ENCODE measurements at places on chromosomes 4 and X.

- no peak for DNase-seq
These were observed 41.6 kb upstream of the ADRA2C start for GRCh38 chr4:3724319-3725231.

GRCh38 chrX:106954041-106954440 lies 33.8 kb downstream of the CLDN2 start:
- DNase-seq: no peak

GRCh38 chrX:121010218-121010617 lies 24.7 kb upstream of the CT47A1 start:
- DNase-seq: no peak

DNA sequence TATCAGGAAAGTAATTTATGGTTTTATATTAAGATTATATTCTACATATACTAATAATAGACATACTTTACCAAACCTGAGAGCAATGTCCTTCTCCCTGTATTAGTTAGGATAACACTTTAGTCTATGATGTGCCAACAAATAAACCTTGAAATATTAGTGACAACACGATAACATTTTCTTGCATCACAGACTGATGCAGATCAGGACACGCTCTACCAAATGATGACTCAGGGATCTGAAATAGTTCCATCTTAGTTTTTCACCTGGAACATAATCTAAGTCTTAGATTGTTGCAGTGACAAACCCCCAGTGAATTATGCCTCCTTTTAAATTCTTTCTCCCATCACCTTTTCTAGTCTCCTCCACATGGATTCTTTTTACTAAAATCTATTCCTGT lies 214.2 kb downstream of the CLCN4 start:
- DNase-seq: no peak

DNA sequence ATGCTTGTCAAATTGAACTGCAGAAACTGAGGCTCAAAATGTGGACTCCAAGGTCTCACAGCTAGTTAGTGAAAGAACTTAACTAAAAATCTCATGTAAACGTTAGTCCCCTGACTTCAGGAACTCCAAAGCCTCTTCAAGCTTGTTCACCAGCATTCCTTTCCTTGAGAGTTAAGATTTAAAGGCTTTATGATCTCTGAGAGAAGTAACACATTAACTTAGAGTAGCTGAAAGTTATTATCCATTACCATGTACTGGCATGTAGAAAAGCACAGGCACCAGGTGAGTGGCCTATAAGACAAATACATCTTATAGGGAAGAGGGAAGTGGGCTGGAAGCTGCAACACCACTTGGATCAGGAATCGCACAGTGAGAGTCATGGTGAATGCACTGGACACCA lies 15.3 kb downstream of the PARM1 start:
- no peak for DNase-seq

DNA sequence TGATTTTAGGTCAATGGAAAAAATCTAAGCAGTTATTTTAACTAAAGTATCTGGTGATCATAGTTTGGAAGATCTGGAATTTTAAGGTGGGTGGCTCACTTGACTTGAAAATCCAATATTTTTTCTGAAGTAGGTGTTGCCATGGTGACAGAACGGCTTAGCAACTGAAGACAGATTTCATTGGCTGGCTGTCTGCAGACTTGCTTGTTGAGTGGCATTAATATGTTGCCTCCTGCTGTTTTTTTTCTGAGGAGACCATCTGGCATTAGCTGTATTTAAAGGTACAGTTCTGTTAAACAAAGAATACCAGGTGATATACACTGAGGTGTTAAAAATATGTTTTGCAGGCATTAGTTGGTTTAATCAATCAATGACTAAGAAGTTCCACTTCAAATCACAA lies 19.8 kb downstream of the CPE start:
- DNase-seq: no peak

DNA sequence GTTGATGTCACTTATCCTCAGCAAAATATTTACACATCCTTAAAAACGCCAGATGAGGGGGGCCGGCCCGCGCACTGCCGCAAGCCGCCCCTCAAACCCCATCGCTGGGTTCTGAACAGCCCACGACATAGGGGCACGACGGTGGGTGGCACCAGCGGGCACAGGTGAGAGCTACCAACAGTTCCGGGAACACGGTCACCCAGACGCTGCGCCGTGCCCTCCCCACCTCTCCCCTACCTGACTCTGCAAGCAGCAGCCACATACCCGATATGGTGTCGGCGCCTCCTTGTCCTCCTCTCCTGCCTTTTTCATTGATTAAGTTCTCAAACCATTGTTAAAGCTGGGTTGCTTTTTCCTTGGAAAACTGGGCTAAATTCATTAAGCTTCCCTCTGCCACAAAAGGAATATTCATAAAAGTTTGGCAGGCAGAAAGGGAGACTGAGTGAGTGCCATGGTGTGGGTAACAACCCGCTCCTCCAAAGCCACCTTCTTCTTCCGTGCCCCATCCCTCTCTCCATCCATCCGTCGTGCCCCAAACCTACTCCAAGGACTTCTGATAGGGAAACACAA lies 1.4 kb downstream of the RAI2 start:
- no peak for DNase-seq

Data from SJSA1 (cell line).